ENCODE measurements at places on chromosomes 3 and 15. TPM values are rescaled to one million over a fixed set of nuclear protein-coding genes. Genes with fewer than 3 reads are reported as not detected.

DNA sequence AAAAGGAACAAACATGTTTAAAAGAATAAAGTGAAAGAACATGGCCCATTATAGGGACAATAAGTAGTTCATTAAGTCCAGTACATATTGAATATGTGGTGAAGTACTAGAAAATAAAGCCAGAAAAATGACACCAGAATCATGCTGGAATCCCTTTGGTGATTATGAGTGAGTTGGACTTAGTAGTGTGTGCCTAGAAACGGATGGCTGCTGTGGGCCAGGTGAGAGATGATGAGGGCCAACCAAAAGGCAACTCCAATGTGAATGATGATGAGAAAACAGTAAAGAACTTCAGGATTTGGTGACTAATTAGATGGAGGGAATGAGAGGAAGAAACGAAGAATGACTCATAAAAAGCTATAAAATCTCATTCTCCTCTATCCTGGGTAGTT is 3.3 kb downstream of the CRYGS start:
- no peaks in the 10 kb centered on the region for H3K27me3 ChIP-seq
- no peak overlapping the region for H3K27ac ChIP-seq
- no peak overlapping the region for H3K4me3 ChIP-seq
- H3K4me1 ChIP-seq = no peaks in the 10 kb centered on the region
- no peak for DNase-seq
- no peaks in the 10 kb centered on the region for H3K36me3 ChIP-seq

- no peaks in the 10 kb centered on the region for H3K36me3 ChIP-seq
- no peak overlapping the region for H3K27ac ChIP-seq
- no peak overlapping the region for H3K4me3 ChIP-seq
- DNase-seq = no peak
- H3K4me1 ChIP-seq = peaks cover 38% of the 10 kb centered on the region
- H3K27me3 ChIP-seq = peaks cover 23% of the 10 kb centered on the region
Measured at GRCh38 chr15:93239993-93240392, 151.0 kb upstream of the RGMA start.

- H3K27me3 ChIP-seq = no peaks in the 10 kb centered on the region
- 0 out of 2 replicates have a peak, but pooled peaks cover 3% of the 10 kb centered on the region for H3K36me3 ChIP-seq
- no peak overlapping the region for H3K27ac ChIP-seq
- peaks cover 17% of the 10 kb centered on the region for H3K4me1 ChIP-seq
- no peak overlapping the region for H3K4me3 ChIP-seq
Measured at GRCh38 chr3:38067508-38068233, 28.7 kb downstream of the DLEC1 start.

- no peaks in the 10 kb centered on the region for H3K36me3 ChIP-seq
- no peak for DNase-seq
- no peaks in the 10 kb centered on the region for H3K4me1 ChIP-seq
Measured at GRCh38 chr3:43783987-43784639, 93.4 kb downstream of the ABHD5 start.

GRCh38 chr3:74832925-74833324 is 218.5 kb upstream of the CNTN3 start:
- no peak overlapping the region for H3K4me3 ChIP-seq
- H3K4me1 ChIP-seq = no peaks in the 10 kb centered on the region
- H3K27me3 ChIP-seq = no peaks in the 10 kb centered on the region

SPINK8 gene
- total RNA-seq = not detected

EIF4E3 gene
- total RNA-seq = 9.7 TPM
